Panc1 (cell line): ENCODE measurements at places on chromosomes 3 and 15.

DNA sequence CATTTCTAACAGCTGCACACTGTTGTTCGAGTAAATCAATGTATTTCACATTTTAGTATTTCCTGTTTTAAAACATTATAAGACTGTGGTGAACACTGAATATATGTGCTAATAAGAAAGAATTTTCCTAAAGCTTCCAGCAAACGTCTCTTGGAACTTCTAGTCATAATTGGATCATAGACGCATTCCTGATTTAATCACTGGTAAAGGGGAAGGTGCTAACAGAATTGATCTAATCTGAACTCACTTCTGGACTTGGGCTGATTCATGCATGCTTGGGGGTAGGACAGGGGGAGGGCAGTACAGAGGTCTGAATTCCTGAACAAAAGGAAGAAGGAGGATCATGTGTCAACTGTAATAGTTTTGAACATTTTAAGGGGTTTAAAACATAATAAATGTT, 7.3 kb upstream of the LEKR1 start:
- DNase-seq, result no peak

- no peak for DNase-seq
Measured at GRCh38 chr3:178900029-178900646, 171.5 kb downstream of the ZMAT3 start.

DNA sequence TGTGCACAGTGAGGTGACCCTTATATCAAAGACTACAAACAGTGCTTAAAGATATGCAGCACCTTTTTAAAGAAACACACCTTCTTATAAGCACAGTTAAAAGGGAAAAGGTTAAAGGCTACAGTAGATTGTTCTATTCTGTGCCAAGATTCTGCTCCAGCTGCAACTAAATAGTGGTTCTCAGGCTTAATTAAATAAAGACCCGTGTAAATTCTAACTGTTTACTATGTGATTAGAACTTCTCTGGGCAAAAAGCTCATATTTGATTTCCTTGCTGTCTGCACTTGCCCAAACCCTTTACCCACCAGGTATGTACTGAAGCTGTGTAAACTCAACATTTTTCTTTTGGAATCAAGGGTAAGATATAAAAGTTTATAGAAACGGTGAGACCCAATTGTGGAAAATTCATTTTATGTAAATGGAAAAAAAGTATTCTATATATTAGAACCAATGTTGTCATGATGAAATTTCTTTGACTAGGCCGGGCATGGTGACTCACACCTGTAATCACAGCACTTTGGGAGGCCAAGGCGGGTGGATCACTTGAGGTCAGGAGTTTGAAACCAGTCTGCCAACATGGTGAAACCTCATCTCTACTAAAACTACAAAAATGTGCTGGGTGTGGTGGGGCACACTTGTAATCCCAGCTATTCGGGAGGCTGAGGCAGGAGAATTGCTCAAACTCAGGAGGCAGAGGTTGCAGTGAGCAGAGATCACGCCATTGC, 230.6 kb downstream of the MECOM start:
- DNase-seq, result no peak

- DNase-seq, result no peak
Measured at GRCh38 chr3:37386627-37387230, 212.3 kb upstream of the LRRFIP2 start.

DNA sequence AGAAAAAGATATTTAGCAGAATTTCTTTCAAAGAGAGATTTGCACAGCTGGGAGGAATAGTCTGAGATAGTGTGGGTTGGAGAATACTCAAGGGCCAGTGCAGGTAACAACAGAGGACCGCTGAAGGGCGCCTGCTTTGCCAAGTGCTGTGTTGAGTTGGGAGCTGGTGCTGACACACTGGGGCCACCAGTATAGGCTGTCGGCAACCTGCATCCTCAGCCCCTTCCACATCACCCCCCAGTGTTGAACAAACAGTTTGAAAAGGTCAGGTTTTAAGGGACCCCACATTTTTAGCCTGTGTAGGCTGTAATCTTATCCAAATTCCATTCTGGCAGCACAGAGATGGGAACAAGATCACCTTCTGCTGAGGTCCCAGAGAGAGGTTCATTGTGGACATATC, 96.6 kb downstream of the ABHD5 start:
- no peak for DNase-seq

GRCh38 chr15:96330064-96330449, 443 bp upstream of the NR2F2 start:
- DNase-seq, result no peak

GRCh38 chr3:45881078-45882022, 5.0 kb upstream of the CCR9 start:
- DNase-seq, result no peak

DNA sequence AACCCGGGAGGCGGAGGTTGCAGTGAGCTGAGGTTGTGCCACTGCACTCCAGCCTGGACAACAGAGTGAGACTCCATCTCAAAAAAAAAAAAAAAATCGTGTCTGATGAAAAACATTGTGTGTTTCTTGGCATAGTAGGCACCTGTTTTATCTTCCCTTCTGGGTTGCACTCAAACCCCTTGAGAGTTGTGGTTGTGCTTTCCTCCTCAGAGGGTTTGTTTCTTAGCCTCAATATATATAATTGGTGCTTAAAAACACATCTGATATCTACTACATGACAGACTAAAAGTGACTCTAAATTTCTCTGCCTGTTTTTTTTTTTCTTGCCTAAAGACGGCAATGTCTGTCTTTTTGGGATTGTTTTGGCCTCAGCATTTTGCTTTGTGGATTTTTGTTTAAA, 7.6 kb downstream of the NR1D2 start:
- DNase-seq, result no peak
